ENCODE measurements at places on chromosomes 2 and 18.

DNA sequence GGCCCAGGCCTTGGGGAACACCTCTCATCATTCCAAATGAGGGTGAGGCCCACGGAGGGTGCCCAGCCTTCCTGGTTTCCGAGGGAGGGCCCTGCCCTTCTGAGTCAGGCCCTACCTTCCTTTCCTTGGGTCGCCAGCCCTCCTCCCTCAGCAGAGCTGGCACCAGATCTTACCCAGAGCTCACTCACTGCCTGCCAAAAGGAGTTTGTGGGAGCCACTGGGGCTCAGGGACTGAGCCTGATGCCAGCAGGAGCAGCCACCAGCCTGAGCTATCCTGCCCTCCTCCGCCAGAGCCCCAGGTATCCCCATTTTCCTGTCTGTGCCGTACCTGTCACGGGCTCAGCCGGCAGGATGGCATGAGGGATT, 64.1 kb downstream of the NRP2 start:
- DNase-seq = no peak

- DNase-seq = no peak
Measured at GRCh38 chr2:116935097-116935814, 879.2 kb upstream of the DDX18 start.

GRCh38 chr2:198788676-198789075, 669.1 kb downstream of the SATB2 start:
- no peak for DNase-seq

GRCh38 chr2:168712053-168712452, 90.4 kb upstream of the NOSTRIN start:
- DNase-seq = no peak

- no peak for DNase-seq
Measured at GRCh38 chr2:185811580-185811979, 73.0 kb downstream of the FSIP2 start.

DNA sequence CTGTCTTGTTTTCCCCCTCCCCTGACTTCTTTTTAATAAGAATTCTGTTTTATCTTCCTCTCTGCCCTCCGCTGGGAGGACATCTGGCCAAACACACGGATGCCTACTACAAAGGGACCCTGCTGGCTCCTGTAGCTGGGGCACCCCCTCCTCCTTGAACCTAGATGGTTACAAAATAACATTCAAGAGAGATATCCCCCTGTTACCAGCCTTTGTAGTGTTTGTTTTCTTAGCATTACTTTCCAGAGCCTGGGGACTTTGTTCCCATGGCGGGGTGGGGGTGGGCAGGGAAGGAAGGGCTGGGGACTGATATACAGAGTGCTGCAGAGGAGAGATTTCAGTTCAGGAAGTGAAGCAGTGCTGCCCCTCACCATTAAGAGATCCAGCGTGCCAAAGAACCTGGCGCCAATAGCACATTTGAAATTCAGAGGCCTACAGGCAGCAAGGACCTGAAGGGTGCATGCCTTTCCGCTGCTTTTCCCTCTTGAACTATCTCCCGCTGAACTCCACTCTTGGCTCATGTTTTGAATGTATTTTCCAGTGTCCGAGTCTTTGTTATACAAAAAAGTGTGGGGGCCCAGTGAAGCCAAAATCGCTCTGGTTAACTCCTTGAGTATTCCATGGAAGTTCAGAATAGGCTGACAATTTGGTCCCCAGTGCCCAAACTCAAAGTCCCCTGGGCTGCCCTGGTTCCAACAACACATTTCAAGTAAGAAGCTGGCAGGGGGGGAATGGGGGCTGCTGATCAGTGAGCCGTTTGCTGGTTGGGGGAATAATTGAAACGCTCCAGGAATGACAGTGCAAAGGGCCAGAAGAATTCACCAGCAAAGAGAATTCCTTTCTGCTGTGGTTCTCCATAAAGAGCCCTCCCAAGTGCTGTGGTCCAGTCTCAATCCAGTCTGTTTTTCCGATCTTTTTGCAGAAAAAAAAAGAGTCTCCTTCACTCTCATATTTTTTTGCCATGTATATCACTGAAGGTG, 94.8 kb upstream of the THOC1 start:
- no peak for DNase-seq

GRCh38 chr18:49813319-49814146, at the start of gene ACAA2:
TSS of gene ACAA2 (minus strand) at chr18:49813533. CDS start at chr18:49813484, 49 bp downstream.
- peak; percentile 75 for DNase-seq

DNA sequence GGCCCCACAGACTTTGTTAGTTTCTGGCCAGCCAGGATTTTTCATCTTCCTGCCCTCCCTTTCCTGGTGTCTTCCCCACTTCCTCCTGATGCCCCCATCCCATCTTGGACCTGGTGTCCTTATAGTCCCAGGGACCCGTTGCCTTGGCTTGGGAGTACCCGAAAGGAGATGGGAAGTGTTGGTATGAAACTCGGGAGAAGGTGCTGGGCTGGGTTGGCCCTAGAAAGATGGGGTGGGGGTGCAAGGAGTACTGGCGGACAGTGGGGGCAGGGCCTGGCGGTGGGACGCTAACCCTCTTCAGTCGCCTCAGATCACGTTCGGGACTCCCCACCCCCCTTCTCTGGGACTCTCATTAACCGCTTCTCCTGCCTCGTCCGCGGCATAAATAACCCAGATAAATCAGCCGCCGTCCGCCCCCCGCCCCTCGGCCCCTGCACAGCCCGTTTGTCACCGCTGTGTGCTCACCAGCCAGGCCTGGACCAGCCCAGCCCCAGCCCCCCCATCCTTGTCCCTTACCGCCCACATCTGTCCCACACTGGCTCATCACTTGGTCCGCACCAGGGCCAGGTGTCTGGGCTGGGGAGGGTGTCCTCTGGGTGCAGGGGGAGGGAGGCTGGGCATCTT, 3.7 kb upstream of the ASIC4 start:
- no peak for DNase-seq

DNA sequence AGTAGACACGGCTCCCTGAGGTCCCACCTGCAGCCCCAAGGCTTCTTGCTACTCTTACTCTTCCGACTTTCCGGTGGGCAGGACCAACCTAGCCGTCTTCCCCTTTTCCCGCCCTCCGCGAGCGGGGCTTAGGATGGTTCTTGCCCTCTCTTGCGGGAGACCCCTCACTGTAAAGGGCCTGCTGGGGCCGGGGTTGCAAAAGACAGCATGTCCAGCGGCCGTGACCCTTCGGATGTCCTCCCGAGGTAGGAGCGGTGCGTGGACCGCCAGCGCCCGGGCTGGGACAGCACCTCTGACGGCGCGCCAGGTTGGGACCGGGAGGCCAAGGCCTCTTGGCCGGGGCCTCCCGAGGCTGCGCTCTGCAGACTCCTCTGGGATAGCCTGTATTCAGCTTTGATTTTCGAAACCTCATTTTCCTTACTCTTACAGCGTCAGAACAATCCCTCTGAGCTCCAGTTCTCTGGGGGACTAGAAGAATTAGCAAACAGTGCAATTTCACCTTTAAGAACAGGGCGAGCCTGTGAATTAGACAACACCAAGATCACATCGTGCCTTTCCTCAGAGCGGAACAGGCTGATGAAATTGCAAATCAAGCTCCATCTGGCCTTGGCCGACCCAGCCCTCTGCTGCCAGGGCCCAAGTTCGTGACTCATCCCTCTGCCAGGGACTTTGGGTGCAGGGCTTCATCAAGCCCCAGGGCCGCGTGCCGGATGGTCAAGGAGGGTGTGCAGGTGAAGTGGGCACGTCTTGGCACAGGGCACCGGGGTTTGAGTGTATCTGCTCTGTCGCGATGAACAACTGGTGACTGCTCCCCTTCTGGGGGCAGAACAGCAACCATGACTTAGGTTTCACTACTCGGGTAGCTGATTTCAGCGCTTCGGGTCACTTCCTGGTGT, 777 bp downstream of the MOCOS start:
- DNase-seq = no peak

DNA sequence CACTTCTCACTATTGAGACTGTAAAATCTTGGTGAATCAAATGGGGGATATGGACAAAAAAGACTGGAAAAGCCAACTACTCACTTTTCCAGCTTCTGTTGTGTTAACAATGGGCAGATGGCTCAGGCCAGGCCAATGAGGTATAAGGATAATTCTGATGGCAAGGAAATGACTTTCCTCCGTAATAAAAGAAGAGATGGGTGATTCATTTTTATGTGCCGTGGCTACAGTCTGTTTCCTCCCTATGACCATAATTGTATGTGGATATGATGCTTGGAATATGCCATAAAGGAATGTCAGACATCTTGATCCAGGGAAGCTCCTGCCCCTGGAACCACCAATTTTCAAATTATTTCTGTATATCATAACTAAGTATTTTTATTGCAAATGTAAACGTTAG, 406.8 kb downstream of the CCDC85A start:
- DNase-seq = no peak

GRCh38 chr18:43932140-43932539, 654.9 kb upstream of the SYT4 start:
- DNase-seq = no peak

DNA sequence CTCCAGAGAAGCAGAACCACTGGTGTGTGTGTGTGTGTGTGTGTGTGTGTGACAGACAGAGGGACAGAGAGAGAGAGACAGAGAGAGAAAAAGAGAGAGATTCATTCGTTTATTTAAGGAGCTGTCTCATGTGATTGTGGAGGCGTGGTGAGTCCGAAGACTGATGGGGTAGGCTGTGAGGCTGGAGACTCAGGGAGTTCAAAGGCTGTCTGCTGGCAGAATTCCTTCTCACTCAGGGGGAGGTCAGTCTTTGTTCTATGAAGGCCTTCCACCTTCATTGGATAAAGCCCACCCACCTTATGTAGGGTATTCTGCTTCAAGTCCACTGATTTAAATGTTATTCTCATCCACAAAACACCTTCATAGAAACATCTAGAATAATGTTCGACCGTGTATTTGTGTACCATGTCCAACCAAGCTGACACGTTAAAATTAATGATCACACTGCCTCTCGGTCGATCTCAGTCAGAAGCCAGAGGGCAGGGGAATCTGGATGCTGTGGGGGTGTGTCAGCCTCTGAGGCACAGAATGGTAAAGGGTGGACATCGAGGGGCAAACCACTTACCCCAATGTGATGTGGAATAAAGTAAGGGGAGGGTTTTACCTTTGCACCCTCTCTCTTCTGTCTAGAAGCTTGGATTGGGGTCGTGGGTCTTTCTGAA, 275.6 kb downstream of the SLC4A3 start:
- no peak for DNase-seq

DNA sequence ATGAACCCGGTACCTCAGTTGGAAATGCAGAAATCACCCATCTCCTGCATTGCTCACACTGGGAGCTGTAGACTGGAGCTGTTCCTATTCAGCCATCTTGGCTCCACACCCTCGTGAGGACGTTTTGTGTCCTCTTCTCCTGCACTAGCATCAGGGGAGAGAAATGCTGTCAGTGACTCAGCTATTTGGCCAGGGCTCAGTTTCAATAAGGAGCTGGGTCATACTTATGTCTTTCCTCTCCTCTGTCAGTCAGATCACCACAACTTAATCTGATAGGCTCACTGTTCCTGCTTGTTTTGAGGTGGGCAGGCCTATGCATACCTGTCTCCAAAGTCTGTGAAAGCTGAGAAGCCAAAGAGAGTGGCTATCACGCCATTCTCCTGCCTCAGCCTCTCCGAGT, 921.2 kb downstream of the DCC start:
- no peak for DNase-seq

- no peak for DNase-seq
Measured at GRCh38 chr18:6882401-6882800, 152.9 kb downstream of the ARHGAP28 start.

- DNase-seq = no peak
Measured at GRCh38 chr2:77831471-77831870, 309.3 kb upstream of the LRRTM4 start.

DNA sequence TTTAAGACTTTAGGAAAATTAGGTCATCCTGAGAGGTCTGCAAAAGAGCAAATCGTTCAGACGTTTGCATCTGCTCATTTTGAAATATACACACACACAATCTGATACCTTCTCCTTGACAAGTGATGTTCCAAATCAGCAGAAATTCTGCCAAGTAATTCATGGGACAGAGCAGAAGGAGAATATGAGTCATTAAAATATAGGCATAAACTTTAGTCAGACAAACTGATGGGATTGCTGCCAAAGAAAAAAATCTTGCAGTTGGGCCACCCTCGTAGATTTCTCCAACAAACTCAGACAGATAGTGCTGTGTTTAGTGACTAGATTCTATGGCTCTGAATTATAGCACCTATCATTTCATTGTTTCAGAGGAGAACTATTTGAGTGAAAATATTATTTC, 336.3 kb downstream of the NYAP2 start:
- no peak for DNase-seq
